Fibroblast of lung (primary cell): ENCODE measurements at places on chromosomes 16 and 17.
A peak's percentile ranks its signal among the peaks of the same experiment; 100 is the strongest.

DNA sequence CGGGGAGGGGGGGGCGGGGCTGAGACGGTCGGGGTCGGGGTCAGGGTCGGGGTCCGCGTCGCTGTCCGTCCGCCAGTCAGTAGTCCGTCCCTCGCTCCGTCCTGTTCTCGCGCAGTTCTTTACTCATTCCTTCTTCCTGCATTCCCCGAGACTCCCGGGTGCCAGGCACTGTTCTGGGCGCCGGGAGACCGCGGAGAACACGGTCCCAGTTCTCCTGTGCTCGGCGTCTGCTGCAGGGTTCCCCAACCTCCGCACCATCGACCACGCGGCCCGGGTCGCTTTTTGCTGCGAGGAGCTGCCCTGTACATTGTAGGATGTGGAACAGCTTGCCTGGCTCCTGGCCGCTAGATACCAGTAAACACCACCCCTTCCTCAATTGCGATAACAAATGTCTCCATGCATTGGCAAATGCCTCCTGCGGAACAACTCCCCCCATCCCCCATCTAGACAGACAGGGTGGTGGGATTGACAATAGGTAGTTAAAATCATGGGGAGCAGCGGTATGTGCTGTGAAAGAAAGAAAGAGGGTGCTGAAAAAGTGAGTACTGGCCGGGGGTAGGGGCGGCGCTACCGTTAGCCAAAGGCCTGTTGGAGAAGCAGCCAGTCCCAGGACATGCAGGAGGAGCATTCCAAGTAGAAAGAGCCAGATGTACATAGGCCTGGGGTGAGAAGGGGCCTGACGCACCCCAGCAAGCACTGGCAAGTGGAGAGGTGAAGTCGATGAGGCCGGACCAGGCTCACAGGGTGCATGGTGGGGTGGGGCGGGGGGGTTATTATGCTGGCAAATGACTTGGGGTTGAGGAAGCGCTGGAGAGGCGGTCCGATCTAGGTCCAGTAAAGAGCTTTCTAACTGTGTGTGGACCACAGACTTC lies 631 bp downstream of the TRAF7 start:
- DNase-seq = peak; percentile 80

DNA sequence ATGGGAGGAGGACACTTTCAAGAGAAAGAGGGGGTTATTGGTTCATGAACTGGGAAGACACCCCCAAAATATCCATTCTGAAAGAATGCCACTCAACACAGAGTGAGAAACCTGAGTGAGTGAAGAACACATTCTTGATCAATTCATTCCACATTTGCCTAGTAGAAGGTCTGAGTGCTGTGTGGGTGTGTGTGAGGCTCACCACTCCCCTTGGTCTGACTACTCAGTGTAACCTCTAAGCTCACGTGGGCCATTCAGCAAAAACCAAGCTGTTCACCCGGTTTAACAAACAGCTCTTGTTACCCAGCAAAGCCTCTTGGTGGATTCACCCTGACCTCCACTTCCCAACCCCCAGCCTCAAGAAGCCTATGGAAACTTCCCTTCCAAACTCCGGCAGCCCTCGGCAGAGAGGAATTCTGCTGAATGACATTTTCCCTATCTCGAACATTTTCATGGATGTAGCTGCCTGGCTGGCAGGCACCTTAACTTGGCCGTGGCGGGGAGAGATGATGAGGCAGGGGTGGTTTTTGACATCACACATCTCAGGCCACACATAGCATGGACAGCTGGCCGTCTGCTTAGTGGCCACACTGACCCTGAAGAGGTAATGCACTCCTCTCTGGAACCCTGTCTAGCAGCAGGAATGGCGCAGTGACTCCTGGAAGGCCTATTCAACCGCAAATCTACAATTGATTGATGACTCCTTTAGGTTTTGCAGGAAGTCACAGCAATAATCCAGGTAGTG lies 11.6 kb downstream of the ST6GALNAC1 start:
- no peak for DNase-seq

GRCh38 chr17:8924595-8924994 lies 40.9 kb downstream of the PIK3R5 start:
- no peak for DNase-seq

DNA sequence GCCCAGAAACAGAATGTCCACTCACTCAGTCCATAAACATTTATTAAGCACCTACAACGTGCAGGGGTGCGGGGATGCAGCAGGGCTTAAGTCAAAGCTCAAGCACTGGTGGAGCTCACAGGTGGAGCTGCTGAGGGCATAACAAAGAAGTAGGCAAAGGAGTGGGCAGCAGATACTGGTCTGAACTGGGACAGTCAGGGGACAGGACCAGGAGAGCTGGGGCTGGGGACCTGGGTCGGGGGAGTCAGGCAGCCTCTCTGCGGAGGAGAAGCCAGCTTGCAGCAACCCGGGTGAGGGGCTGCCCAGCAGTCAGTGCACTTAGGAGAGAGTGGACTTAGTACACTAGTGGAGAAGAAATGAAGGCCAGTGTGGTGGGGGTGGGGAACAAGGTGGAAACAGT lies 10.0 kb upstream of the TNFRSF13B start:
- DNase-seq = no peak

GRCh38 chr16:68722119-68723024 lies 14.7 kb upstream of the CDH1 start:
- no peak for DNase-seq
